ENCODE measurements at places on chromosomes 3 and 15.

- no peak for DNase-seq
Observed at GRCh38 chr3:116153174-116153573, 292.1 kb downstream of the LSAMP start.

DNA sequence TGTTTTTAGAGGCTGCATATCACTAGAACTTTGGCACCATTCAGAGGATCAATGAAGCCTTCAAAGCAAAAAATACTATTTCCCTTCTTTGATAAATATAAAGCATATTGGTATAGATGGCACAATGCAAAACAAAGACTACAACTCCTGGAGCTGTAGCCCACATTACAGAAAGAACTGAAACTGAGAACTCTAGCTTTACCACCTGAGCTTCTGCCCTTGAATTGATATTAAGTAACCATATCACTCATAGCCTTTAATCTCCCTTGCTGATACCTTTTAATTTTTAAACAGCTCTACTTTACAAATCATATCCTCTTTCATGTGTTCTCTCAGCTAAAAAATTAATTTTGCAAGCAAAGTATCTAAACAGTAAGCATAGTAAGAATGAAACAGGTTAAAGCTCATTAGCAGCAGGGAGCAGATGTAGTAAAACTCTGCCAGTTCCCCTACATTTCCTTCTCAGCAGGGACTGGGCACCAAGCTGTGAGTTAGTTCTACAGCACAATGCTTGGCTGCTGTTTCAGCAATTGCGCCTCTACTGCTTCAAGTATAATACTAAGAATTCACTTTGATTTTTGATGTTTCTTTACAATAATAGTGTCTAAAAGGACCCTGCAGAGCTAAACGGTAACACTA, 97.9 kb upstream of the NANOGP8 start:
- no peak for DNase-seq

DNA sequence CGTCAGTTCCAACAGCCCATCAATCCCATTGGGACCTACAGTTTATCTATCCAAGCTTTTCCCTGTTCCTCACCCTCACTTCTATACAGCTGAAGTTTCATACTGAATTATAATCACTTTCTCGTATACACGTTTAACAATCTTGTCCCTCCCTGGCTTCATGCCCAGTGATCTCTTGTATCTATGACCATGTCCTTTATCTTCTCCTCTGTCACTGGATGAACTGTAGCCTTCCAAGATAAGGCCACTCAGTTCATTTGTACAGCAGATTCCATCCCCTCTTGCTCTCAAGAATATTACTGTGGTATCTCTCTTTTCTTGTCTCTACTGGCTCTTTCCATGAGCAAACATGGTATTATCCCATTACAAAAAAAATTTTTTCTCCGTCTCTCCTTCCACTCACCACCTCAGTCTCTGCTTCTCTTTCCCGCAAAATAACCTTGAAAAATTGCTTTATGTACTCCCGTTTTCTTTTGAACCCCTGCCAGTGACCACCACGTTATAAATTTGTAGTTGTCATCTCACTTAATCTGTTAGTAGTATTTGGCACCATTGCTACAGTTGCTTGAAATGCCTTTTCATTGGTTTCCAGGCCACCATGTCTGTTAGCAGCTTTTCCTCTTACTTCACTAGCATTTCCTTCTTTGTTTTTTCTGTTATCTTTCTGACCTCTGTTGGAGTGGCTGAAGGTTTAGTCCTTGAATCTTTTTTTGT, 9.4 kb downstream of the CTNNB1 start:
- no peak for DNase-seq

DNA sequence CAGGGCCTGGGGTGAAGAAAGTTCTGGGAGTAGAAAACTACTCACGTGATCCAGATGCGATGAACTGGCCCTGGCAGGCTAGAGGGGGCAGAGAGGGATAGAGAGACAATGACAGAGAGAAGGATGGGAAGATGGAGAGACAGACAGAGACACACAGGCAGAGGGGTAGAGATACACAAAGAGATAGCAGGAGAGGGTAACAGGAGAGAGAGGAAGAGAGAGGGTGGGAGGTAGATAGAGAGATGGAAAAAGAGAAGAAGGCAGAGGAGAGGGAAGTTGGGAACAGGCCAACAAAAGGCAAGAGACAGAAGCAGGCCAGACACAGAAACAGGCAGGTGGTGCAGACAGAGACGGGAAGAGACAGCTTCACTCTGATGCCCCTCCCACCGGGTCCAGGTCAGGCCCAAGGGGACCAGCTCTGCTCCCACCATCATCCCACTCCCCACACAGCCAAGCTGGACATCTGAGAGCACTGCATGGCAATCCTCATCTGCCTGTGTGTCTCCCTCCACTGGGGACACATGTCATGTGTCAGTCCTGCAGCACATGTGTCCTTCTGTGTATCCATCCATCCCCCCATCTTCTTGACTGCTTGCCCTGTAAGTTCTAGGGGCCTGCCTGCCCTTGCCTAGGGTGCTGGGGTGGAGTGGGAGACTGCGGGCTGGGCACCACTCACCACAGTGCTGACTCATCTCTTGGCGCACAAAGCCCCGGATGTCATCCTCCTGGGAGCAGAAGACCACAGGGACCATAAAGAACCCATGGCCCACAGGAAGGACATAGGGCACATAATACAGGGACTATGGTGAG, 2.2 kb upstream of the UCN2 start:
- DNase-seq: no peak

DNA sequence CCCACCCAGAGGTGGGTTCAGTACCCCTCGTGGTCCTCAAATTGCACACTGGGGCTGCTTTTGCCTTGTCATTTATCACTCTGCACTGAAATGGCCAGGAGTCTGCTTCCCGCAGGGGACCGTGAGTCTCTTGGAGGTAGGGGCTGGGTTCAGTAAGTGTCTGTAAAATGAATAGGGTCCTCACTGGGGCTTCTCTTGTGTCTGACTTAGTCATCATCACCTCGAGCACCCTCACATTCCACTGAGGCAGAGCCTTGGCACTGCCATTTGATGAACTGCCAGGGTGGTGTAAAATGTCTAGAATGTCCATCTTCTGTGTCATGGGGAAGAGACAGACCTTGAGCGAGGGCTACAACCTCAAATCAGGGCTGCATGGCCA, 61.0 kb upstream of the RYK start:
- DNase-seq: no peak
